ENCODE measurements at places on chromosomes 1 and 21.

- DNase-seq: no peak
Measured at GRCh38 chr1:58904299-58905125, 120.7 kb upstream of the JUN start.

- peak; percentile 66 for DNase-seq
Measured at GRCh38 chr1:109148987-109149561, 35.2 kb downstream of the ELAPOR1 start.

DNA sequence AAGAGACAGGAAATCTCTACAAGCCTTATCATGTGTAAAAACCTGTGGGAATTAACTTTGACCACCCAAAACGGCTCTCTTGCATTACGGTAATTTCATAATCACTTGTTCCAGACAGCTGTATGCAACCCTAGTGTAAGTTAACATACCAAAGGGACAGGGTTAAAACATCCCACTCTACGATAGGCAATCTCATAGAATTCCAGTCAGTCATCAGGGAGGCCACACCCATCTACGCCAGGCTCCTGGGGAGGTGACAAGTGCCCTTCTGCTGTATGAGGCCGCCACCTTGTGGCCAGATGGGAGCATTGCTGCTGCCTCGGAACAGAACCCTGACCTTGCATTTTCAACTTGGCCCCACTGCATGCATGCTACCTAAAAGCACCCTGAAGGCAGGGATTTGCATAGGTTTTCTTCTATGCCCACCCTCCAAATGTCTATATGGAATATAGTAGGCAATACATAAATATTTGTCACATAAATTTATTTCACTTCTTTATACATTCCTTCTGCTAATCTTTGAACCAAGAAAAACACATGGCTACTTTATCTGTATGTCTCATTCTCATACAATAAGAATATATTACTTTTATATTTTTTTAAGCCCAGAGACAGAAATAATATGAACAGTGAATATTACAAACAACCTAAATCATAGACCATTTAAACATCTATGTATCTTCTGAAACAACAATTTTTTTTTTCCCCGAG lies 12.6 kb downstream of the HSF2BP start:
- peak; percentile 80 for DNase-seq

GRCh38 chr1:237858992-237859391 lies 31.7 kb downstream of the ZP4 start:
- DNase-seq: no peak

GRCh38 chr1:19687414-19687813 lies 22.7 kb downstream of the HTR6 start:
- DNase-seq: no peak

- DNase-seq: no peak
Measured at GRCh38 chr1:18978706-18979105, 22.2 kb upstream of the IFFO2 start.

DNA sequence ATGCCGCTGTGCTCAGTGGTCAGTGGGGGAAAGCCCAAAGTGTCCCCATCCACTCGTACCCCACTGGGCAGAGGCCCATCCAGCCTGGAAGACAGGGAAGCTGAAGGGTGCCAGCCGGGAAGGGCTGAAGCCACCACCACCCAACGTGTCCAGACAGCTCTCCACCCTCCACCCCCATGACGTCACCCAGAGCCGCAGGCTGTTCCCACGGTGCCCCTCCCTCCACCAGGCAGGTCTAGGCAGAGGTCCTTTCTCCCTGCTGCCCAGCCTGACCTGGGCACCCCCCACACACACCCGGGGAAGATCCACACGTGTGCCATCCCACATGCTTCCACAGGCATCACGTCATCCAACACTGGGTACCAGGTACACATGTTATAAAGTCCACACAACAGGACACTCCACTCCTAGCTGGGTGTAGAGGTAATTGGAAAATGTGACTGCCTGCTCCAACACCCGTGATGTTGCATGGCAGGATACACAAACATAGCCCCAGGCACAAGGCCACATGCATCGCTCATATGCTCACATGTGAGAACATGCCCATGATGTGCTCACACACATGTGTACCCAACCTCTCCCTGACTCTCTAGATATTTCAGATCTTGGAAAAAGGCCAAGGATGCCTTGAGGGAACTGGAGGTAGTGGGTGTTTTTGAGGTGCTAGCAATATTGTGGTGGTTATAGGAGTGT lies 5.1 kb upstream of the ARHGAP30 start:
- DNase-seq: no peak

DNA sequence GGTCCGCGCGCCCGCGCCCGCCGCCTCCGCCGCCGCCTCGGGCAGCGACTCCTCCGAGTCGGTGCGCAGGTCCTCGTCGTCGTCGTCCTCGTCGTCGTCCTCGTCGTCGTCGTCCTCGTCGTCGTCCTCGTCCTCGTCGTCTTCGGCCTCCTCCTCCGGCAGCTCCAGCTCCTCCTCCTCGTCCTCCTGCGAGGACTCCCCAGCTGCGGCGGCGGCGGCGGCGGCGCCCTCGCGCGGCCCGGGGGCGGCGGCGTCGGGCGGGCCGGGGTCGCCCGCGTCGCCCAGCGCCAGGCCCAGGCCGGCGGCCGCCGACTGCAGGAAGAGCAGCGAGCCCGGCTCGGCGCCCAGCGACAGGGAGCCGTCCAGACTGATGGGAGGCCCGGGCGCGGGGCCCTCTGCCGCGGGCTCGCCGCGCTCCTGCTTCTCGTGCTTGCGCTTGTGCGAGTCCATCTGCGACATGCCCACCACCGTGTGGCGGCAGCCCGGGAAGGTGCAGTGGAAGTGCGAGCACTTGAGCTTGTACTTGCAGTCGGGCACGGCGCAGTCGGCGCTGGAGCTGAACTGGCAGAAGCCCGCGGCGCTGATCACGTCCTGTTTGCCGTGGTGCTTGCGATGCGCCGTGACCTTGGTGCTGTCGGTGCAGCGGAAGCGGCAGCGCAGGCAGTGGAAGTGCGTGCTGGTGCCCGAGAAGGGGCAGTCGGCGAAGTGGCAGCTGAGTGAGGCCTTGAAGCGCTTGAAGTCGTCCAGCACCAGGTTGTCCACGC lies 157.3 kb downstream of the CASZ1 start:
- DNase-seq: no peak

DNA sequence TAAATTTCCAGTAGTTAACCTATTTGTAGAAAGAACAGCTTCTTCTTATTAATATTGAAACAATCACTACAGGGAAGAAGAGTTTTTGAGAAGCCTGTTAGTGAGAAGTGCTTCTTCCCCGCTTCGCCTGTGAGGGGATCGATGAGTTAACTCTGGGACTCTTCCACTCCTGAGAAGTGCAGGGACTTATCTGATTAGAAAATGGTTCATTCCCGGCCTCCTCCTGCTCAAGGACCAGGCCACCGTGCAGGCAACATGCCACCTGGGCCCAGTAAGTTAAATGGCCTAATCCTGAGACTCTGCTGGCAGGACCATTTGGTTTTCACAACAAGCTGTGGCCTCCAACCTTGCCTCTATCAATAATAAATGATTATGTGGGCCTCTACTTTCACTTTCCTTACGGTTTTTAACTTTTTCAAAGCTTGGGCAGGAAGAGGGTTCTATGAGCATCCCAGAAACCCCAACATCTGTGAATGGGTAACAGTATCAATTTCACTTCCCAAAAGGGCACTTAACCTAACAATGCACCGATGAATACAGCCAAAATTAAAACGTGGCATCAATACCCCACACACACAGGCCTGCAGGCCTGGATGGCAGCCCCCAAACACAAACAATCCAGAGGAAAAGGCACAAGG lies 33.1 kb downstream of the SIPA1L2 start:
- no peak for DNase-seq
